Large intestine (tissue), 12 donors: ENCODE measurements at places on chromosomes 13 and 19. TPM values are rescaled to one million over a fixed set of nuclear protein-coding genes. Genes with fewer than 3 reads are reported as not detected.
A peak's percentile ranks its signal among the peaks of the same experiment; 100 is the strongest.

- no peak for DNase-seq
Observed at GRCh38 chr19:16074488-16075365, 1.6 kb upstream of the TPM4 start.

- peak; percentile 82 for DNase-seq
Observed at GRCh38 chr19:47430041-47430802, 10.9 kb upstream of the MEIS3 start.

- no peak for DNase-seq
Observed at GRCh38 chr13:39881887-39882286, 226.4 kb downstream of the COG6 start.

- no peak for DNase-seq
Observed at GRCh38 chr13:106630650-106631049, 62.7 kb upstream of the ARGLU1 start.

GRCh38 chr13:30619731-30620130 is 2.0 kb downstream of the USPL1 start:
- peak; percentile 8 for DNase-seq

DNA sequence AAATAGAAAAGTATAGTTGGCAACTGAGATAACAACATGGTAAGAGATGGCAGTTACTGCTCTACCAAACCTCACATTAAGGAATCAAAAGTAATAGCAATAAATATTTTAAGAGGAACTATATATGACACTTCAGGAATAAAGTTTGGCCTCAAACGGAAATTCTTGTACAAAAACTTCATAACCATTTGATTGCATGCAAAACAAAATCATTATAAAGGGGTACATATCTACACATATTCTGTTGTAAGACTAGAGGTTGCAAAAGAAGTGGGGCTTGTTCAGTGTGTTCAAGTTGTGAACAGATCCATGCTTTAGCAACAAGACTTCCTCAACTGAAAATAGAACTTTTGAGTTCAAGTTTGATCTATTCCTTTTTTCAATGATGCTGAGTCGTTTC is 133.5 kb upstream of the MIR17HG start:
- DNase-seq, result no peak

Gene SPACA4
- 4.2 TPM for polyA plus RNA-seq

- DNase-seq, result no peak
Observed at GRCh38 chr13:110314516-110315245, 7.6 kb downstream of the COL4A2 start.

DNA sequence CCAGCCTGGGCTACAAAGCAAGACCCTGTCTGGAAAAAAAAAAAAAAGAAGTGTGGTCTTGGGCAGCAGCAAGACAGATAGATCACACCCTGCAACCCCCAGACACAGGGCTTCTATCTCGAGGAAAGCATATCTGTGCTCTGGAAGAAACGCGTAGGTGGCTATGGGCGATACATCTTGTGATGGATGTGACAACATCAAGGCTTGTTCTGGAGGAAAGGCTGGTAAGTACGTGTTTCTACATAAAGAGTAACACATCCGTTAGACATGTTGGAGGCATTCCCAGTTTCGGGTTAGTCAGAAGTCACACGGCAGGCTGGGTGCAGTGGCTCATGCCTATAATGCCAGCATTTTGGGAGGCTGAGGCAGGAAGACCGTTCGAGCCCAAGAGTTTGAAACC is 6.6 kb upstream of the DHDH start:
- peak; percentile 26 for DNase-seq

GRCh38 chr13:109874484-109875454 is 88.4 kb upstream of the IRS2 start:
- DNase-seq, result peak; percentile 72
